ENCODE measurements at places on chromosomes 1 and 21.

DNA sequence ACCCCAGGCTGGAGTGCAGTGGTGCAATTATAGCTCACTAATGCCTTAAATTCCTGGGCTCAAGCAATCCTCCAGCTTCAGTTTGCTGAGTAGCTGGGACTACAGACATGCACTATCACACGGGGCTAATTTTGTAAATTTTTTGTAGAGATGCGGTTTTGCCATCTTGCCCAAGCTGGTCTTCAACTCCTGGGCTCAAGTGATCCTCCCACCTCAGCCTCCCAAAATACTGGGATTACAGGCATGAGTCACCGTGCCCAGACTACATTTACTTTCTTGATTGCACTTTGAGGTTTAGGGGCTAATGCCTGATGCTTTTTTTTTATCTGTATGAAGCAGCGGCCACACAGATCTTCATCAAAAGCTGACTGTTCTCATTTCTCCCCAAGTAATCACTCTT, 124.6 kb downstream of the KIF26B start:
- no peak for DNase-seq

- DNase-seq, result no peak
Observed at GRCh38 chr21:16841975-16842695, 670.7 kb upstream of the CXADR start.

GRCh38 chr1:118894836-118895235, 93.3 kb downstream of the TBX15 start:
- no peak for DNase-seq

DNA sequence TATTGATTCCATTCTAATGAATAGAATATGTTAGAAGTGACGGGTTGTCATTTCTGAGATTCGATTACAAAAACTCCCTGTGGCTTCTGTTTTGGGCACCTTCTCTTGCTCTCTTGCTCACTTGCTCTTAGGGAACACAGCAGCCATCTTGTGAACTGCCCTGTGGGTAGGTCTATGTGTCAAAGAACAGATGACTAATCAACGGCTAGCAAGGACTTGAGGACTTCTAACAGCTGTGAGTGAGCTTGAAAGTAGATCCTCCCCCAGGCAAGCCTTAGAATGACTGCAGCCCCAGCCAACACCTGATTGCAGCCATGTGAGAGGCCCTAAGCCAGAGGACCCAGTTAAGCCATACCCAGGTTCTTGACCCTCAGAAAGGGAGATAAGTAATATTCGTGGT, 49.3 kb downstream of the AZIN2 start:
- no peak for DNase-seq

- DNase-seq, result no peak
Observed at GRCh38 chr1:208251015-208251414, 6.8 kb upstream of the PLXNA2 start.

GRCh38 chr1:198902655-198903054, 263.8 kb downstream of the PTPRC start:
- DNase-seq, result no peak

GRCh38 chr1:116314305-116314919, 58.6 kb upstream of the ATP1A1 start:
- no peak for DNase-seq

GRCh38 chr1:56472860-56473259, 106.5 kb downstream of the PLPP3 start:
- DNase-seq, result no peak

DNA sequence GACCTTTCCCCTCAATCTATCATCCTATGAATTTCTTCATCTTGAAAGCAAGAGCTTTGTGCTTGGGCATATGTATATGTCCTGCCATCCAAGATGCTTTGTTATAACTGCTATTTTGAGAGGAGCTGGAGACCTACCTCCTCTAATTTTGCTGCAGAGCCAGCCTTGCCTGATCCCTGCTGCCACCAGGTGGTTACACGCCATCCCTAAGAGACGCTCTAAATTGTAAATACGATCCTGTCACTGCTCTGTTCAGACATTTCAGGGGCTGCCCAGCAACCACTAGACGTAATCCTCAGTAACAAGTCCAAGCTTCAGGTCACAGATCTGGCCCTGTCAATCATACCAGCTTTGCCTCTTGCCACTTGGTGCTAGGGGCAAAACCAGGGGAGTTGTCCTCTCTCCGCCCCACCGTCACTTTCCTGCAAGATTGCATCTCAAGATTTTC, 32.9 kb downstream of the GPA33 start:
- DNase-seq, result peak; percentile 83

DNA sequence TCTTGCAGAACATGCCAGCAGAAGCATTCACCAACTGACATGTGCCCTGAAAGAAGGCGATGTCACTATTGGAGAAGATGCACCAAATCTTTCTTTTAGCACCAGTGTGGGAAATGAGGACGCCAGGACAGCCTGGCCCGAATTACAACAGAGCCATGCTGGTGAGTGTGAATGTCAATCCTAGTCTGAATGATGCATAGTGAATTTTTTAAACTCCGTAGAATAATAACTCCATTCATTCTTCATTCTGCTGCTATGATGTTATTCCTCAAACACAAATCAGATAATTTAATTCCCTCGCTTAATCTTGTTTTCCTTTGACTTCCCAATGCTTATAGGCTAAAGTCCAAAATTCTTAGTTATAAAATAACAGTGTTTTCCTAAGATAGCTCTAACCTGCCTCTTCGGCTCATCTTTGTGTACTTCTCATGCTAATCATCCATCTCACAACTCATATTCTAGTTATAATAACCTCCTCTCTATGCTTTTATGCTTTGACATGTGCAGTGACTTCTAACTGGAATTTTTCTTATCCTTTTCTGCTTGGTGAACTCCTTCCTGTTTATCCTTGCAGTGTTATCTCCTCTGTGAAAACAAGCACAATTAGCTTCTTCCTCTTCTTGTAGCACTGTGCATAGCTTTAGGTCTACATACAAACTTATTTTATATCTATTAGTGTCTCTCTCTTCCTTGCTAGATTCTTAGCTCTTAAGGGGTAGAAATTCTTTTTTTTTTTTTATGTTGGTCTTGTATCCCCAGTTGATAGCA, 14.4 kb downstream of the SDCCAG8 start:
- DNase-seq, result no peak

DNA sequence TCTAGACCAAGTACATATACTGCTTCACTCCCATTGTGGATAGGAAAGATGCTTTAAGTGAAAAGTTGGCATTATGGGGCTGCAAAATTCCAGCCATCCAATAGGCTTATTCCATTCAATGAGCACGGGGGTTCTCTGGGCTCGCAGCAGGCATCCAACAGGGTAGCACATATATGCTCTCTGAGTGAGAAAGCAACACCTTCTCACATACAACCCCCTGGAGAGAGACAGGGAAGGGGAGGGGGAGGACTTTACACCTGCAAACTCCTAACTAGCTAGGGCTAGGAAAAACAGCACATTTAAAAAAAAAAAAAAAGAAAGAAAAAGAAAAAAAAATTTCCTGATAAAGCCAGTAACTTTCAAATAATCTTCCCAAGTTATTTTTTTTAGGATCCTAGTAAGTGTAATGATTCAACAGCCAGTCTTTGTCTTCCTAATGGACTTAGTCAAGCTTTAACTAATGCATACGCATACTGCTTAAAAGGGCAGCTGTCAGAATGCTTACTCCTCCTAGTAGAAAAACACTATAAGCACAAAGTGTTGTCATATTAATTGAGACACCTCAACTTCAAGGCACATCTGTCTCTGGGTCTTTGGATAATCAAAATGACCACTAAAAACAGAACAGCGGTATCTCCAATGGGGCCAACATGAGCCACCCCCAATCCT, 18.7 kb downstream of the PSMB2 start:
- no peak for DNase-seq

DNA sequence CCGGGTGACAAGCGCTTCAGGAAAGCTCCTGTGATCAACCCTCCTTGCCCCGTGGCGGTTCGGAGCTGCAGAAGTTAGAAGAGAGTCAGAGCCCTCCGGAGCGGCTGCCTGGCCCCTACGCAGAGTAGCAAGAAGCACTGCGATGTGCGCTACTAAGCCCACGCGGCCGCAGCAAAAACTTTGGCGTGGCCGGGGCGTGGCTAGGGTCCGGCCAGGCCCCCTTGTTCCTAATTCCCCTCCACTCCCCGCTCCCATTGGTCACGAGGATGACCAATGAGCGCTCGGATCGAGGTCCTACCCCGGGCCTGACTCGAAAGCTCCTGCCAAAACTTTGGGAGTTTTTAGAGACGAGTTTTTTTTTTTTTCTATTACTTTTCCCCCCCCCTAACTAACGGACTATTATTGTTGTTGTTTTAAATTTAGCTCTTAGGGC, at the start of gene HLX:
TSS of gene HLX (plus strand) at position 368 of the 433 bp plus-strand sequence. CDS start 415 bp downstream, outside the sequence.
- DNase-seq, result no peak

GRCh38 chr1:68588304-68588703, 91.4 kb upstream of the DEPDC1 start:
- DNase-seq, result no peak

DNA sequence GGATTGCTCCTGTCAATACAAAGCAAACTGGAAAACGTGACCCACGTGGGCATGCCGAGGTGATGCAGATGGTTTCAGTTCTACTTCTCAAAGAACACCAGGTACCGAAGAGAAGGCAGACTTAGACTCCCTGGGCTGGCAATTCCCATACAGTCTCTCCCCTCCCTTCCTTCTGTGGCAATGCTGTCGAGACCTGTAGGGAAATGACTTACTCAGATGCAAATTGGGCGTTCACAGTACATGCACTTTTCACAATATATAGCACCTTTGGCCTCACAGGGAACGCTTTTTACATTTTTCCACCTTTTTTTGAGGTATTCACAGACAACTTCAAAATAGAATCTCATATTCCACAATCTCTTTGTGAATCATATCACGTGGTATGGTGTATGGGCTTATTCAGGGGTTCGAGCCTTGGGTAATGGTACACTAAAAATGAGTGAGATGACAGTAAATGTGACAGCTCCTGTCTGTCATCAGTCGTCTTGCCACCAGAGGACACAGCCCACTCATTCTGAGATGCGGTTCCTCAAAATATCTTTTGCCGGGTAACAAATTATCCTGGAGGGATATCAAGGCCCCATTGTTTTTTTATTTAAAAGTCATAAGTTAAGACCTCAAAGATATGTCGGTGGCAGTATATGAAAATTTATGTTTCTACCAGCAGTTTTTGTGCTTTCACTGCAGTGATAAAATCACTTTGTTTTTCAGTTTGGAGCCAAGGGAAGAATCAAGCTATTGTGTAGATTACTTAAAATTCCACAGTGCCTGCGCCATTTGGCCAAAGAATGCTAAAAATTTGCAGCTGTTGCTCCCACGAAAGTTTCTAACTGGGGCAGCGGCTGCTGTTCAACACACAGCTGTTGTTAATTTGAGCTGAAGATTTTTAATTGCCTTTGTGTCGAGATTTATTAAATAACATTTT, 168.4 kb downstream of the ZZZ3 start:
- no peak for DNase-seq

DNA sequence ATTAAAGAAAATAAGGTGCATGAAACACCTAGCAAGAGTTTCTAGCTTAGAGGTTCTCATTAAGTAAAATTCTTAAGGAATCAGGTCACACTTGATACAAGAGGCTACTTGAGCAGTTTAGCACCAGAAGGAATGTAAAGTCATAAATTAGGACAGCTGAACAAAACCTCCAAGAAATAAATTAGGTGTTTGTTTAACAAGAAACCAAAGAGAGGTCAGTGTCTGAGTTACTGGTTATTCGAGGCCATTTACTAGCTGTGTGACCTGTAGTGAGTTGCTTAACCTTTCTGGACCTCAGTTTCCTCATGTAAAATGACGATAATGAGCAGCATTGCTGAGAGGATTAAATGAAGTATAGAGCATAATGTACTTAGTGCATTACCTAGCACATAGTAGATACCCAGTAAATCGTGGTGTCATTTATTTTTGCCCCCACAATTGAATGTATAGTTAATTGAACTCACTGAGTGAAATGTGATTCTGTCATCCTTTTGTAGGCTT, 908 bp upstream of the ELK4 start:
- no peak for DNase-seq

GRCh38 chr1:216903382-216903740, 180.1 kb upstream of the ESRRG start:
- DNase-seq, result no peak
